ENCODE measurements at places on chromosomes 7 and 10.

- DNase-seq: no peak
Observed at GRCh38 chr10:124827474-124827873, 25.9 kb downstream of the ABRAXAS2 start.

DNA sequence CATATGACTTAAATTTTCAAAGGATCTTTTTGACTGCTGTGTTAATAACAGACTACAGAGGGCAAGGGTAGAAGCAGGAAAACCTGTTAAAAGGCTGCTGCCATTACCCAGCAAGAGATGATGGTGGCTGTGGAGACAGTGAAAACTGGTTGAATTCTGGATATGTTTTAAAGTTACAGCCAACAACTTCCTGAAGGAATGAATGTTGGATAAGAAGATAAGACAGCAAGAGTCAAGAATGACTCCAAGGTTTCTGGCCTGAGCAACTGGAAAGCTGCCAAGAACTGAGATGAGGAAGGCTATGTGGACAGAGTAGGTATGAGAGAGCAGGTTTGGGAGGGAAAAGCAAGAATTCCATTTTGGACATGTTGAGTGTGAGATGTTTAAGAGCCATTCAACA, 19.1 kb downstream of the CNOT4 start:
- DNase-seq: peak; percentile 17

- DNase-seq: no peak
Observed at GRCh38 chr10:7370511-7370910, 40.3 kb downstream of the SFMBT2 start.

DNA sequence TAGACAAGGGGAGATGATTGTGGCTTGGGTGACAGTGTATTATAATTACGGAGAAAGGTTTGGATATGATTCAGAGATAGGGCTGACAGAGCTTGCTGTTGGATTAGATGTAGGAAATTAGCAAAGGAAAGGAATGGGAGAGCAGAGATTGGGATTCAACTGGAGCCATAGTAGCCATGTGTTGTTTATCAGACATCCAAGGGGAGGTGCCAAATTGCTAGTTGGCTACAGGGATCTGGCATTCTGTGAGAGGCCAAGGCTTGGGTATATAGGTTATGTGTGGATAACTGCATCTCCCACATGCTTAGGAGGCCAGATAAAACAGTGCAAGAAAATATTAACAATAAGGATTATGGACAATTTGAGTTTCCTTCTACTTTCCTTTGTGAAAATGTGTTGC, 34.9 kb downstream of the CSGALNACT2 start:
- DNase-seq: no peak

DNA sequence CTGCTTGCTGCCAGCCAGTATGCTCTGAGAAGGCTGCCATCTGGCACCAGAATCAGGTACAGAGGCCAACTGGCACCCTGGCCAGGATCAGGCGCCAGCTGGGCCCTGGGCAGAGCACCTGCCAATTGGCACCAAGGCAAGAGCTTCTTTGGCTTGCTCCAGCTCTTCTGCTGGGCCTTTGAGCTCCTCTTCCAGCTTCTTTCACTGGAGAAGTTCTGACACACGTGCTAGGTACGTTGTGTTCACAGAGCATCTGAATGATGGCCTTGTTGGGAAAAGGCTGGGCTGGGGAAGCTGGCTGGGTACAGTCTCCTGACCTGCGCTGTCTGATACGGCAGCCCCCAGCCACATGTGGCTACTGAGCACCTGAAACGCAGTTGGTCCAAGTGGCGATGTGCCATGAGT, 31.7 kb upstream of the OPALIN start:
- no peak for DNase-seq

DNA sequence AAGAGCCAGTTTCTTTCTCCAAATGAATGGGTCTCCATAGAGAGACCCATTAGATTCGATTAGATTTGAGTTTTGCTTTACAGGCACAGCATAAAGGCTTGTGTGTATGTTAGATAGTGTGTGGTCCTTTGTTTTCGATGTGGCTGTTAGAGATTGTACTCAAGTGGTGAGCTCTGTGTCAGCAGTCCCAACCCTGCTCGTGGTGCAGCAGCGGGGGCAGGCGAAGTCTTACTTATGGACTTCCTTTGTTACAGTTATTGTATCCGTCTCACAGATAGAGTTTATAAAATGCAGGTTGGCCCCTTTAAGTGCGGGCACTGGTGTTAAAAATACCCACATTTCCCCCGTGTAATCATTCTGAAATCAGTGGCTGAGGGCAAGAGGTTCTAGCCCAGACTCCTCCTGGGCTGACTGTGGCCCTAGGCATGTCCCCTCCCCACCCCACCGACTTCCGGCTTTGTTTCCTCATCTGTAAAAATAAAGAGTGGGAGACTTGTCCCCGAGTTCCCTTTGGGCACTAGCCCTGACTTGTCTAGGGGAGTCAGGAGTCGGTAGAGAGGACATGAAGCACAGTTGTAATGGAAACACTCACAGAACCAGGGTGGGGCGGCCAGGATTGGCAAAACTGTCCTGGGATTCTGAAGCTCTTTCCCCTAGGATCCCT, 28.6 kb downstream of the MTURN start:
- peak; percentile 47 for DNase-seq
